T-helper 1 cell treated with Interleukin-12 subunit alpha and Interleukin-12 subunit beta and Interleukin-4 antibody, amounts not matched to agents 30 ng/mL and 1 ng/mL, for 36 hours (primary cell): ENCODE measurements at places on chromosomes 16 and 17. TPM values are rescaled to one million over a fixed set of nuclear protein-coding genes. Genes with fewer than 3 reads are reported as not detected.

TBX4 gene
- not detected in 2 replicates for total RNA-seq

TP53TG3C gene
- total RNA-seq: not detected in 2 replicates

ADGRG3 gene
- total RNA-seq: not detected in 2 replicates

DOC2B gene
- total RNA-seq: 5.0 and 6.6 TPM in 2 replicates

C16orf89 gene
- not detected in 2 replicates for total RNA-seq

GPR139 gene
- total RNA-seq: not detected in 2 replicates

TEKT5 gene
- total RNA-seq: not detected in 2 replicates

NPIPA2 gene
- total RNA-seq: 2.1 and 5.7 TPM in 2 replicates

KRT36 gene
- total RNA-seq: not detected in 2 replicates

PNMT gene
- total RNA-seq: not detected in 2 replicates

RGS9 gene
- total RNA-seq: 4.1 and 4.6 TPM in 2 replicates

NAGS gene
- total RNA-seq: 0.51 and 0.68 TPM in 2 replicates

EPX gene
- total RNA-seq: not detected in 2 replicates

FOXL1 gene
- not detected in 2 replicates for total RNA-seq

HAGHL gene
- 5.1 and 6.1 TPM in 2 replicates for total RNA-seq

FBRS gene
- total RNA-seq: 162 and 164 TPM in 2 replicates

ABCC11 gene
- total RNA-seq: not detected in 2 replicates

RNF222 gene
- total RNA-seq: 0.07 TPM in 1 of 2 replicates, not detected in the other

CLEC18B gene
- total RNA-seq: 2.3 and 3.5 TPM in 2 replicates

SLC9A5 gene
- total RNA-seq: 3.5 and 3.7 TPM in 2 replicates

HSD17B2 gene
- total RNA-seq: not detected in 2 replicates

TBC1D3G gene
- not detected in 2 replicates for total RNA-seq

KRTAP4-9 gene
- total RNA-seq: not detected in 2 replicates

SLC38A8 gene
- total RNA-seq: not detected in 2 replicates

MILR1 gene
- 3.6 and 5.4 TPM in 2 replicates for total RNA-seq
